ENCODE measurements at places on chromosomes 3 and 15.

DNA sequence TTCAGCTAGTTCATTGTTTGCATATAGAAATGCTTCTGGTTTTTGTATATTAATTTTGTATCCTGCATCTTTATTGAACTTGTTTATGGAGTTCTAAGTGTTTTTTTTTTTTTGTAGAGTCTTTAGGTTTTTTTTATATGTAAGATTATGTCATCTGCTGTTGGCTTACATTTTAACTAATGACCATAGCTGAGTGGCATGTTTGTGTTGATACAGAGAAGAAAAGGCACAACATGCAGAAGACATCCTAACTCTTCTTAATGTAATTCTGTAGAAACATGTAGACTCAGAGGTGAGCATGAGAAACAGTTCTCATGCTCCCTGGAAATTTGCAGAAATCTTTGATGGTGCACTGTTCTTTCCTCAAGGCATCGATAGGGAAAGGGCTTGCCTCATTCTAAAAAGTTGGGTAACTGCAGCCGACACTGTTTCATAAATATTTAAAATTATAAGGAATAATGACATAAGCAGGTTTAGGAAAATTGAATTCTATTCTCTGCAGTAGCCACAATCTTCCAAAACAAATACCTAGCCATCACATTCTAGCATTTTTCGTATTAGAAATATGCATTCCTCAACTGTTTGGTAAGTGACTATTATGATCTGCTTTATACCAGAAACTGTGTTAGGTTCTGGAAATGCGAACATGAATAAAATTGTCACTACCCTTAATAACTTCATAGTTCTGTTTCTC is 499.6 kb upstream of the KCNMB2 start:
- DNase-seq: no peak

- DNase-seq: no peak
Measured at GRCh38 chr15:99092554-99093172, 12.2 kb upstream of the SYNM start.

DNA sequence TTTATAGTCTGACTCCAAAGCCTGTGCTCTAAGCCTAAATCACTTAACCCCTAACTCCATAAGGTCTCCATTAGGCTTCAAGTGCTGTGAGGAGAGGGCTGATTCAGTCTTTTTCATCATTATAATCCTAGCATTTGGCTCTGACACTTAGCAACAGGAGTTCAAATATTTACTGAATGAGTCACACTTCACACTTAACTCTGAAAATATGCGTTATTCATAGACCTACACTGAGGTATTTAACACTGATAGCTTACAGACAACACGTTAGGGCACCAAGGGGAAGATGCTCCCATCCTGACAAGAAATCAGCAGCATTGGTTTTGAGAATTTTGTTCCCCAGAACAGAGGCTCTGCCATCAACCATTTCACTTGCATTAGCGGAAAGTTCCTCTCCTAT is 53.5 kb downstream of the MSL2 start:
- no peak for DNase-seq

- DNase-seq: no peak
Measured at GRCh38 chr3:188090620-188091309, 63.2 kb upstream of the LPP start.

DNA sequence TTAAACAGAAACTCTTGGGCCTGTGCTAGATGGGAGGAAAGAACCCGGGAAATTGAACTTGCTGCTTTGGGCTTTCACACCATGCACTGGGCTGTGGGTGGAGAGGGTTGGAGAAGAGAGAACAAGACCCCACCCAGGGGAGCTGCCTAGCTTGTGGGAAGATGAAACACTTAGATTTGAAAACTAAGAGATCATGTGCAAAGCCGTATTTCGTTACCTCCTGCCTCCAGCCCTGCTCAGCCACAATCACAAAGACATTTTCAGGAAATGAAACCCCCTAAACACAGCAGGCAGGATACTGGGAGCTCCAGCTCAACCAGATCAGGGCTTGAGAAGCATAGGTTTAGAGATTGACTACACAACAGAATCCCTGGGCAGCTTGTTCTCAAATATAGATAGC is 183.0 kb upstream of the C2CD4B start:
- no peak for DNase-seq

- DNase-seq: no peak
Measured at GRCh38 chr3:183513046-183513706, 42.3 kb downstream of the KLHL6 start.

DNA sequence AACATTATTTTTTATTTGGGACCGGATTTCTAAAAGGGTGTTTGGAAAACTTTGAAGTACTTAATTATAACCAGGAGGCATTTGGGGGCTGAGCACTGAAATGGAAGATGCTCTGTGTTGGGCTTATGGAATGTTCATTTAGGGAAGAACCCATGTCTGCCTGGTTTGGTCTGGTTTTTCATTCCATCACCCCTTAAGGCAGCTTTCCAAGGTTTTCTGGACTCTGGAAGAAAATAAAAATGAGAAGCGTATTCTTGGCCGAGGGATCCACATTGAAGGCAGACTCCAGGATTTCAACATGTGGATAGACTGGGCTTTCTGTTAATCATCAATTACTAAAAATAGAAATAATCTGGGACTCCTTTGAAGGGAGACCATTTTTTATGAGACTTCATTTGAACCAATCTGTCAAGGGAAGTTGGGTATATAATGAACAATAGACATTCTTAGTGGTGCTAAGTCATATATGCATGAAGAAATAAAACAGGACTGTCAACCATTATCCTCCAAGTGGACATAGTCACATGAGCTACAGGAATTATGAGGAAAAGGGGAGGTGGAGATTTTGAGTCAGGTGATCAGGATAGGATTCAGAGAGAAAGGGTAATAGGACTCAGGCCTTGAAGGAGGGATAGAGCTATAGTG is 270.5 kb upstream of the ADAMTS9 start:
- DNase-seq: no peak

GRCh38 chr3:72763751-72764440 is 84.3 kb downstream of the SHQ1 start:
- no peak for DNase-seq

- DNase-seq: no peak
Measured at GRCh38 chr3:144407335-144407734, 435.7 kb downstream of the DIPK2A start.

DNA sequence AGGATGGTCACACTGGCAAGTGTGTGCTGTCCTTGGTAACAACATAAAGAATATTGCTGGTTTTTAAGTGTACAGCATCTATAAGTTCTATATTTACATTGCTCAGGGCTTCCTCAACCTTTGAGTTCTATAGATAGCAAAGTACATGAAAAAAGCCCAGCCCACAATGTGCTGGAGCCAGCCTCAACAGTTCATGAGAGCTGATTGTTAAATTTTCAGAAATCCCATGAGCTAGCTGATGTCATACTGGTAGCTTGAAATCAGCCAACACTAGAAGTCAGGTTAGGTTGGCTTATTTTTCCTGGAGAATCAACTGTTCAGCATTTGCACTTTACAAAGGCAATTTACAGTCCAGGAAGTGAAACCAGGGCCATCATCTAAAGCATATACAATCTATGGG is 102.8 kb downstream of the STRIT1 start:
- DNase-seq: no peak

DNA sequence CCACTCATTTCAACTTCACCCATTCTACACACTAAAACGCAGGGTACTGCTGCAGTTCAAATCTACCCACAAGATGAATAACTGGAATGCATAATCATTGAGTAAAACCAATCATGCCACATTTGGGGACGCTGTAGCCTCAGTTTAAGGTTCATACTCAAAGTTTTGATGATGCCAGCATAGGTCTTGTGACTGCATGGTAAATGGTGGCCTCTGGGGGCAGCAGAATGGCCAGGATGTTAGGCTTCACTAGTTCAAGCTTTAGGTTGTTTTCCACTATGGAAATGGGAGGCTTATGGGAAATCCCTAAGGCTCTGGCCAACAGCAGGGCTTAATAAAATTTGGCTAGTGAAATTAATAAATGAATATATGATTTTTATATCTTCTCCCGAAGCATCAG is 104.3 kb upstream of the TSC22D2 start:
- no peak for DNase-seq

DNA sequence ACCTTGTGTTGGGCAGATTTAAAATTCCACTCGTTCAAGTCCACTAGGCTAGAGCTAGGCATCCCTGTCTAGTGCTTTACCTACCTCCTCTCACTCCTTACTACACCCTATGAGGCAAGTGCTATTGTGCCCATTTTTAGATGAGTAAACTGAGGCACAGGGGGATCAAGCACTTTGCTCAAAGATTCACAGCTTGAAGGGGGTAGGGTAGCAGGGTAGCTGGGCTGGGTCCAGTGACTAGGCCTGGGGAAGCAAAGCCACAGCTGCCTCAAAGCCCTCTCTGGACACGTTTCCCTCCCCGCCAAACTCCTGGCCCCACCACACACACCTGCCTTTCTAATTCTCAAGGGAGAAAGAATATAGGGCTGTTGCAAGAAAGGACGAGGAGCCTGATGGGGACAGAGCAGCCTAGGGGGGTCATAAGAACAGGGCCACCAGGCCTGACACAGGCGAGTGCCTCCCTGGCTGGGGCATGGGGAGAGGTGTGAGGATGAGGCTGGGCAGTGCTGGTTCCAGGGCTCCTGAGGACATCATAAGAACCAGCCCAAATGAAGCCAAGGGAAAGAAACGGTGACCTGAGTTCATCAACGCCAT is 34.8 kb upstream of the SFMBT1 start:
- no peak for DNase-seq

GRCh38 chr3:30475038-30475808 is 131.2 kb upstream of the TGFBR2 start:
- no peak for DNase-seq

GRCh38 chr3:63955036-63955650 is 43.0 kb upstream of the SCAANT1 start:
- DNase-seq: no peak

DNA sequence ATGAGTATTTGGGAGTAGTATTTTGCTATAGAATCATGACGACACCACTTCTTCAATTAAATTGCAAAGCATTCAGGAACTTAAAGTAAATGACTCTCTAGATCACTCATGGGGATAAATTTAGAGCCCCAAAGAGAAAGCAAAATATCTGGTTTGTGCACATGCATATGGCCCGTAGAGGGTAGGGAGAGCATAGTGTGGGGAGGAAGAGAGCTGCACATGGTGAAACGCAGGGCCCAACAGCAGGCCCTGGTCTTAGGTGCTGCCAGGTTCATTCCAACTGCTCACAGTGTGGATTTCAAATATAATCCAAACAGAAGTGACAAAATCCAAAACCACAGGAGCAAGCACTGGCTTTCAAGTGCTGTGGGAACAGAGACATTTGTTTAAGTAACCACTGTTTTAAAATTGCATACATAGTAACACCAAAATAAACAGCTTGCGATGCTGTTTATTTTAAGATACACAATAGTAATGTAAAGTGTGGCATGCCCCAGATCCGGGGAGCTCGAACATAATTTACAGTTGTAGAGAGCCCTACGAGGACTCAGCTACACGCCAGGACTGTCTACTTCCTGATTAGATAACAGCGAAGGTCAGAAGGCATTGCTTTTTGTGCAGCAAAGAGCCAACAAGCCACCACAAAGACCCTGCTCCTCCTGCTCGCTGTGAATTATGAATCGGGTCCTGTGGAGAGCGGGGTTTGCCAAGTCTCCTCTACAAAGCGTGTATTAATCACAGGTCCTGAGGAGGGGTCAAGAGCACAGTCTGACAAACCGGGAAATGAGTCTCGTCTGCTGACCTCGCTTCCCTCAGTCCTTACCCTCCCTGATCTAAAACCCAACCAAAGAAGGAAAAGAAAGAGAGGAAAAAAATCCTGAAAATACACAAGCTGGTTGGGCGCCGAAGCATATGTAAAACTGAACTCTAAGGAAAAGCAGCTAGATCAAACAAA is 80.6 kb downstream of the MEIS2 start:
- DNase-seq: no peak

DNA sequence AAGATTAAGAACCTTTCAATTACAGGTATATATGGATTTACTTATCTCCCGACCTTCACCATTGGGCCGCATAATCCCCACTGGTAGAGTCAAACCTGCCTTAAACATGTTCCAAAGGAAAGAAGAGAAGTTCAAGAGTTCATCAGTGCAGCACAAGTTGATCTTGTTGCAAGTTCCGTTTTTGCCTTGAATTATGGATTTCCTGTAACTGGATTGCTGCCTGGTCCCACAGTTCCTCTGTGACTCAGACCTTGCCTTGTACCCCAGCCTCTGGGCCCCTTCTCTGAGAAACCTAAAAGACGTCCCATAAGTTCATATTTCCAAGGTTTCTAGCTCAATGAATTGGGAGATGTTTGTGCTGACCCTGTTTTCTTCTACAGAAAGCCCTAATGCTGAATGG is 112.5 kb upstream of the THBS1 start:
- no peak for DNase-seq

All from stimulated activated CD4-positive, alpha-beta T cell treated with anti-CD3 and anti-CD28 coated beads, Interleukin-1b, Interleukin-23, amount 100 ng/mL, for 1 hour (primary cell).